Renal cortex interstitium (tissue), 15 donors: ENCODE measurements at places on chromosomes 6 and 20.

DNA sequence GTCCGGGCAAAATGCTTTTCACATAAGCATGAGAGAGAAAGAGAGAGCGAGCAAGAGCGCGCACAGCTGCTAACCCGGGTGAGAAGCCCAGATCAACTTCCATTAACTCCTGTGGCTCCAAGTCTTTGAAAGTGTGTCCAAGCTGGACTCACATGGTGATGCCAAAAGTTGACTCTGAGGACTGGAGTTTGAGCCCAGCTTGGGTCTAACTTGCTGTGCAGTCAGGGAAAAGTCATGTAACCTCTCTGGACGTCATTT, 357.2 kb upstream of the SULF2 start:
- DNase-seq, result no peak

DNA sequence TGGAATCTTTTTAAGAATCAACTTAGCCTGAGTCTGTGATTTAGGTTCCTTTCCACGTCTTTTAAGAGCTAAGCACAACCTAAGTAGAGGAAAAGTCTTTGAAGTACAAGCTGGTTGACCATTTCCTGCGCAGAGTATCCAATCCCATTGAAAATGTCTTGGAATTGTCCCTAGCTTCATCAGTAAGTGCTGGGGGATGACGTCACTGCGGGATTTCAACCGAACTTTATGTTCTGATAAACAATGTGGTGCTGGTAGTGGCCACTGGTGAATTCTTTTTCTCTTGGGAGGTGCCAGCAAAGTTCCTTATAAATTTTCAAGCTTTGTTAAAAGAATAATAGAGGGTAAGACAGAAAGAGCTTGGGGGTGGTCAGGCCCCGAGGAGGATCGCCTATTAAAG, 69.2 kb downstream of the PDE7B start:
- no peak for DNase-seq

DNA sequence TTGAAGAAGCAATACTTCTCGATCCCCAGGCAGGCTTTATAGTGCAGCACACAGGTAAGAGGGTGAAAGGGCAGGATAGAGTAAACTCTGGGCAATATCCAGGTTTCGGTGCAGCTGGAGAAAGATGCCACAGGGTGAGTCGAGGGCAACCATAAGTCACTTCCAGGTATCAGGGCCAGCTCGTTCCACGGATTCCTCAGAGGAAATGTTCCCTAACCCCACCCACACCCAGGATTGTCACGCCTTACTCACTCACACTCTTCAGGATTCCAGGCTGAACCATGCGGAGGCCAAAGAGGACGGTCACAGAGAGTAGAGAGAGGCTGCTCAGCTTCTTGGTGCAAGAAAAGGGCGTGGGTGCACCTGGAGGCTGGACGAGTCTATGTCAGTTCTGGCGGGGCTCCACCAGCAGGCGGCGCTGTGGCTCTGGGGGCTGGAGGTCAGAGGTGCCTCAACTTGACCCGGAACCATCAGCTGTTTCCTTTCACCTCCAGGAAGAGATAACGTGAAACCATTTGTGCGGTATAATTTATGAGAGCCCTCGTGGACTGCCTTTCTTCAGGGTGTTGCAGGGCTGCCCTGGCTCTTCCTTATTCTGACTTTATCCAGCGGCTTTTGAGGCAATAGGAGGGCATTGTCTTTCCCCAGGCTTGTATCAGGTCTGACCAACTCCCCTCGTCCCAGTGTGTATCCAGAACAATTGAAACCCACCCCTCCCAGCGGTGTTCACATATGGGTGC, 14.5 kb upstream of the WFDC12 start:
- no peak for DNase-seq

DNA sequence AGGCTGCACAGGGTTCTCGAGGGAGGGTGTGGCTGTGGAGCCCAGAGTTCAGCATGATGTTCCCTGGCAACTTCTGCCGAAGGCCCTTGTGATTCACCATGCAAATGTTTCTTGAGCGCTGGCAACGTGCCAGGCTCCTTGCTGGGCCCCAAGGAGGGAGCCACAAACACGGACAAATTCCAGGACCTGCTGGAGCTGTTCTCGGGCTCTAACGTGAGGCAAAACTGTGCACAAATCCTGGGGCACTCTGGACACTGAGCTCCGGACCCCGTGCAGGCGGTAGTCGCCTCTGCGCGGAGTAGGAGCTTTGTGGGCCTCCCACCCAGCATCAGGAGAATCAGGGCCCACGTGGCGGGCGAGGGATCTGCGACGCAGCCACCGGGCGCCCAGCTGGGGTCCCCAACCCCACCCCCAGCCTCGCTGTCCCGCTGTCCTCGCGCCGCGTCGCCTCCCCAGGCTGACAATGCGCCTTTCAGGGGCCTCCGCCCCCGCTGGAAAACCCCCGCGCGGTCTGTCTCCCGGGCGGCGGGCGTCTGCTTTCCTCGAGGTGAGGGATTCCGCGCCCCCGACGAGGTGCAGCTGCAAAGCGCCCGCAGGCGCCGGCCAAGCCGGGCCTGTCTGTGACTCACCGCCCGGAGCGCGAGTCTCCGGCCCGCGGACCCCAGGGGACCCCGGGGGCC, 31.7 kb upstream of the SCUBE3 start:
- DNase-seq, result no peak

DNA sequence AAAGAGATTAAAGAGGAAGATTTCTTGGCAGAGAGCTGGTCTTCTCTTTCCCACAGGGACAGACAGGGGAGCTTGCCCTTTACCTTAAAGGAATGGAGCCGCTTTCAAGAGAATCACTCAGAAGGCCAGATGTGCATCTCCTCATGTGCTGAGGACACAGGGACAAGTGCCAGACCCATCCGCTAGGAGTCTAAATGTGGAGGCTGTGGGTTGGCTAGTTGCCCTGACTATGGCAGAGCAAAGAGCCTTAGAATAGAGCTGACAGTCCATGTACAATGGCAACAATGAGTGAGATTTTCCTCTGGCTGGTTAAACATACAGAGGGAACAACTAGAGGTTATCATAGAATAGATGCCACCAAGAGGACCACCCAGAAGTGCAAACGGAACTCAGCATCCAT, 7.3 kb upstream of the DOK5 start:
- no peak for DNase-seq

GRCh38 chr6:13146442-13146841, 181.9 kb downstream of the TBC1D7 start:
- no peak for DNase-seq

GRCh38 chr20:63163596-63164483, 52.1 kb downstream of the YTHDF1 start:
- DNase-seq, result no peak

GRCh38 chr6:169866668-169867521, 115.5 kb downstream of the ERMARD start:
- no peak for DNase-seq

DNA sequence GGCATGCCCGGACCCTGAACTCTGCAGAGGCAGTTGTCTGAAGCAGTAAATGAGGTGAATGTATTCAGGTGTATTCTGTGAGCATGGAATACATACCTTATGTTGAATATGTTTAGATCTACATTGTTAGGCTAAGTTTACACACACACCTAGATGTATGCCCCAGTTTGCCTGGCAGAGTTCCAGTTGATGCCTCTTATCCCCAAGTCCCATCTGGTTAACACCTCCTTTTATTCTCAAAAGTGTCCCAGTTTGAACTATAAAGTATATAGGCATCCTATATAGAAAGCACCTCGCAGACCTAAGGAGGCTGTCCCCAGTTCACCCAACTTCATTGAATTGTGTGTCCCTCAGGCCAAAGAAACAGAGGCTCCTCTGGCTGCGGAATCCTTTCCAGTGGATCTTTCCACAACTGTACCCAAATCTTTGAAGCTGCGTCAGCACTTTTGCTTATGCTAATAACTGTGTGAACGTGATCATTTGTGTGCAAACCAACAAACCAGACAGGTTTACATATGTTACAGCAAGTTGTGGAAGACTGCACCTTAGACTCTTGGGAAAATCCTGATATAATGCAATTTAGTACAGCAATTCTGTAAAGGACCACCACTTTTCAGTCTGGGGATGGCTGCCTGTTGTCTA, 4.8 kb upstream of the DHX35 start:
- no peak for DNase-seq

DNA sequence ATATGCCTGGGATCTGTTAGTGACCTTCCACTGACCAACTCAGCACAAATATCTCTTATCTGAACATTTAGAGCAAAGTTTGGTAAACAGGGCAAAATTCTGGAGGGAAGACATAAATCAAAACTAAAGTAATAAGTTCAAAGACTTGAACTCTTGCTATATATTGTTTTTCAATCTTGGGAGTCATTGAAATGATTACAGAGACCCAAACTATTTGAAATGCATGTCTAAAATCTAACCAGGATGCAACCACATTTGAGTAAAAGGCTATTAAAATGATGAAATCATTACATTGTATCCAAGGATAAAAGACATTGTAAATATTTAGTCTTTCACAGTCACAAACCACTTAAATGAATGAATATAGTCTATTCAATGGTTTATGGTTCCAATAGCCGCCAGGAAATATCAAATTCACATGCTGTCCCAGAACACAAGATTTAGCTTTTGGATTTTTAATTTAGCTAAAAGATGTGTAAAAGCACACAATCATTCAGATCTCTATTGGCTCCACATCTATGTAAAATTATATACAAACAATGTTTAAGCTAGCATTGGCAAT, 256.6 kb upstream of the EPHA7 start:
- no peak for DNase-seq

DNA sequence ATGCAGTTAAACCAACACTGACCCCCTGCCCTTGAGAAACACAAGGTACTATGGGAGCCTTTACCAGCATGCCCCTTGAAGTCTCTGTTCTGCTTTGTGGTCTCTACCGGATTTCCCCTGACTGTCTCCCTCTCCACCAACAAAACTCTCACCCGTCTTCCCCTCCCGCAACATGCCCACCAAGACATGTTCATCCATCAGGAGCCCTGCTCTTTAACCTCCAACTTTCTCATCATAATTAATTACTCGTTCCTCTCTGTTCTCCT, 1.1 kb downstream of the ZNF165 start:
- DNase-seq, result no peak

- peak; percentile 15 for DNase-seq
Observed at GRCh38 chr6:12440981-12441380, 150.8 kb downstream of the EDN1 start.

- no peak for DNase-seq
Observed at GRCh38 chr6:2596222-2596621, 154.5 kb downstream of the MYLK4 start.
